Occipital lobe (tissue), 3 donors: ENCODE measurements at places on chromosomes 7 and 10.

DNA sequence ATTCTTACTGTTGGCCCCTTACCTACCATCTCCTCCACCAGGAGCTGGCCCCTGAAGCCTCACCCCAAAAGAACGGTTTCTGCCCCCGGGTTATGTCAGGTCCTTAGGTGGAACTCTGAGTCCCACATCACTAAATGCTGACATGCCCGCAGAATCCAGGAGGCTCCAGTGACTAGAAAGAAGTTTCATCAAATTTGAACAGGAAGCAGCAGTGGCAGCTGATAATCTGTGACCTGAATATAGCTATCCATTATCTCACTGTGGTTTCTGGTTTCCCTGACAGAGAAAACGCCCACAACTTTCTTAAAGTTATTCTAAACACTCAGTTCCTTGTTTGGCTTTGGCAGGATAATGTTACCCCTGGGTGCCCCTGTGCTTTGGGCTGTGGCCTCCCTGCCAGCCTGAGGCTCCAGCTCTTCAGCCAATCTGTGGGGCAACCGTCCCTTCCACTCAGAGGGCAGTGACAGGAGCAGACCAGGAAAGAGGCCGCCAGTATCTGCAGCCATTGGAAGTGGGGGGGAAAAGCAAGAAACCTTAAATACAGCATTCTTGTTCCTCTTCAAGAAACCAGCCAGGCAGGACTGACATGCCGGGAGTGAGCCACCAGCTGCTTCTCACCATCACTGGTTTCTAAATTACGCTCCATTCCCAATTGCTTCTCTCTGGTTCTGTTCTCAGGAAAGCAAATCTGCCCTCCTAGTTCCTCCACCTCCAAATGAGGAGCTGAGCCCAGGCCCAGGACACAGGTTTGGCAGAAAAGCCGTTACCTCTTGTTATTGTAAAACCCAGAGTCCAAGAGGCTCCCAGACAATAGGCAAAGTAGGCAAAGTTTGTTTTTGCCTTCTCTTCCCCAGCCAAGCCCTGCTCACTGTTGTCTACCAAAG lies 41.2 kb upstream of the VCL start:
- no peak for DNase-seq

DNA sequence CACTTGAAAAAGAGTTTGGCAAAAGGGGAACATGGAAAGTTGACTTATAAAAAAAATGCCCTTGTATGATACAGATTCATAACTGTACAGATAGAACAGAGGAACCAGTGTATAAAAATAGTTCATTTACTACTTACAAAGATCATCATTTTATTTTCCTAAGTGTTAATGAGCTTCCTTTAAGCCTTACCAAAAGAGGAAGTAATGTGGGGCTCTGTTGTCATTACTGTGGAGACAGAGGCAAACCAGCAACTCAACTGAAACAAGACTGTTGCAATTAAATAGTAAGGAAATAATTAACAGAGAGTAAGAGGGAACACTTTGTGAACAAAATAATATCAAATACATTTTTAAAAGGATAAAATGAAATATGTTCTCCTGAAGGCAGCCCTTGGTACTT lies 526.2 kb upstream of the ADARB2 start:
- no peak for DNase-seq

DNA sequence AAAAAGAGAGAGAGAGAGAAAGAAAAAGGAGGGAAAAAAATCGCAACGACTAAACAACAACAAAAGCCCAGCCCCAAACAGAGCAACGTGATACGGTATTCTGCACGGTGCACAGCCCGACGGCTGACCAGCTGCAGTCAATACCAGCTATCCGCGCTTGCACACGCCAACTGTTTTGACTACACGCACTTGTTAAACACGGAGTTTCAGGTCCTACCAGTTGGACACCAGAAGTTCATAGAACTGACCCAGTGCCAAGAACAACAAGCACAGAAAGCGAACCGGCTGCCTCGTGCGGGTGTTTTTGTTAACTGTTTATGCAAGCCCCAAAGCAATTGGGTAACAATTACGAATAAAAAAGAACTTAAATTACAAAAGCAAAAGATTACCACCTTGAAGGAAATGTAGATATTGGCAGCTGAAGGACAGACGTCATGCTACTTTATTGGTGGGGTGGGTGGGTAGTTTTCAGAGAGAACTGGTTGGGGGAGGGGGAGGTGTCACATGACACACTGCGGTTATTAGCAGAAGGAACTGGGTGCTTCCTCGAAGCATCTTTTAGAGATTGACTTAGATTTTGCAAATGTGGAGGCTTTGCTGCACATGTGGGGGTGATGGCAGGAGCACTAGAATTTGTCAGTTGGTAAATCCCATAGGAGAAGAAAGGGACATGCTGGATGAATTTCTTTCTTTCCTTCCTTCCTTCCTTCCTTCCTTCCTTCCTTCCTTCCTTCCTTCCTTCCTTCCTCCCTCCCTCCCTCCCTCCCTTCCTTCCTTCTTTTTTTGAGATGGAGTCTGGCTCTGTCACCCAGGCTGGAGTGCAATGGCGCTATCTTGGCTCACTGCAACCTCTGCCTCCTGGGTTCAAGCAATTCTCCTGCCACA lies 110.6 kb upstream of the EFCAB10 start:
- DNase-seq, result no peak

GRCh38 chr7:69889338-69889975 lies 291.2 kb downstream of the AUTS2 start:
- no peak for DNase-seq

DNA sequence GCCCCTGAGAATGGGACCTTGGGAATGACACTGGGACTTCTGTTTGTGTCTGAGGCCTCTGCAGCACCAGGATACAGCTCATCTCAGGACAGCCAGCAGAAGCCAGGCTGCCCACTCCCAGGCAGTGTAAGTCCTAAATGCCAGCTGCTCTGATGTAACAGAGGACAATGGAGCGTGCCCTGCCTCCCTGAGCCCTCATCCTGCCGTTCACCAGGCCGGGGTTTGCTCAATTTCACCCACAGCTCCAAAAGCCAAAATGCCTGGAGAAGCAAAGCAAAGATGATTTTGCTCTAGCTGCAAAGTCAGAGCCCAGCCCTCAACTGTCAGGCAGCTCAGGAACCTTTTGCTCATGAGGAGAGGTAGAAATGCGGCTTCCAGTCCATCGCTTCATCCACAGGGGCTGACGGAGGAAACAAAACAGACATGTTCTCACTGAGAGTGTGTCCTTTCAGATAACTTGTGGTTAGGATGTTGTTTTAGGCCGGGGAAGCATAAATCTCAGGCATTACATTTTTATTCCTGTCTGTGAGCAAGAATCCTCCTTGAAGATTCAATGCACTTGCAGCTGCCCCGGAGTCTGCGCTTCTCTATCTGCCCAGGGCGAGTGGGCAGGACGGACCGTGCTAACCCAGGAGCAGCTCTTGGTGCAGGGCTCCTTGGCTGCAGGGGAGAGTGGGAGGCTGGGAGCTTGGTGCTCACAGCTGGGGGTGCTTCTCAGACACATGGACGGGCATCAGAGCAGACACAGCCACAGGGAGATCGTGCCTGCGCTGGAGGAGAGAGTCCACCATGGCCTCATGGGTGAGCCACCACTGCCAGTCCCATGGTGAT lies 83.2 kb upstream of the CHST15 start:
- no peak for DNase-seq

DNA sequence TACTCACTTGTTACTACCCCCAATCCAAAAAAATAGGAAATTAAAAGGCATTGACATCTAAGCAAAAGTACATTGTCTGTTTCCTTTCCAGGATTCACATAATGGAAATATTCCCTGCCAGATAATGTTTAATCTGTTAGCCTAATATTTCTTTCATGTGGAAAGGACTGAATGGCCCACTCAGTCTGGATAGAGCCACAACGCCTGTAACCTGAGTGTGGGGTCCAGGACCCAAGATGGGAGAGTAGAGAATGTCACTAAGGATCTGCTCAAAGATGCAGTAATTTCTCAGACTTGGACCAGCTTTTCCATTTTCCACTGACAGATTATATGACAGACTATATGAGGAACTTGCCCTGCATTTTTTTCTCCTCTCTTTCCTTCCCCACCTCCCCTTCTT lies 1088.9 kb downstream of the KCNMA1 start:
- no peak for DNase-seq

- no peak for DNase-seq
Observed at GRCh38 chr7:159109653-159110035, 35.0 kb downstream of the VIPR2 start.

DNA sequence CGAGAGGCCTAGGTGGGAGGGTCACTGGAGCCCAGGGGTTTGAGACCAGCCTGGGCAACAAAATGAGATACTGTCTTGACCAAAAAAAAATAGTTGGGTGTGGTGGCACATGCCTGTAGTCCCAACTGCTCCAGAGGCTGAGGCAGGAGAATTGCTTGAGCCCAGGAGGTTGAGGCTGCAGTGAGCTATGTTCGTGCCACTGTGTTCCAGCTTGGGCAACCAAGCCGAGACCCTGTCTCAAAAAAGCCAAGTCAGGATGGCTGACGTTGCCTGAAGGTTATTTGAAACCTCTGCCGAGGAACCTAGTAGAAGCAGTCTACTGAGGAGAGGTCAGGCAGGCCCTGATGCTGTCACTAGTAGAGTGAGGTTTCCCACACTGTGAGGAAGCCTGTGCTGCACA lies 22.8 kb downstream of the DNAJB6 start:
- DNase-seq, result no peak

DNA sequence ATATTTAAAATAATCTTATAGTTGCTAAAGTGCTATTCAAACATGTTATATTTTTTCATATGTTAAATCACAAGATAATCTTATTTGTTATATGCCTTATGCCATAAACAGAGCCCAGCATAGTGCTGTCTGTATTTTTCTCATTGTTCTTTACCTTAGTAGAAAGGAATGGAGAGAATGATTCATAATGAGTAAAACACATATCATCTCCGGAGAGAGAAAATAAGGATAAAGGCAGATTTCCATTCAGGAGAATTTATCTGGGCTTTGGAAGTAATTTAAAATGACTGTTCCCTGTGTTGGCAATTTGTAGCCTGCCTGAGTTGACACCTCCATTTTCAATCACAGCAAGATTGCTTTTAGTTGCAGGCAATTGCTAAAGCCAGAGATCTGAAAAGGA lies 30.2 kb downstream of the CHN2 start:
- DNase-seq, result no peak

GRCh38 chr7:24392774-24393173 lies 108.8 kb downstream of the NPY start:
- DNase-seq, result no peak

- DNase-seq, result no peak
Observed at GRCh38 chr10:87541114-87541513, 36.4 kb downstream of the MINPP1 start.

GRCh38 chr10:73968098-73968521 lies 29.8 kb upstream of the VCL start:
- no peak for DNase-seq

GRCh38 chr10:68233046-68233445 lies 1.1 kb upstream of the ATOH7 start:
- no peak for DNase-seq

DNA sequence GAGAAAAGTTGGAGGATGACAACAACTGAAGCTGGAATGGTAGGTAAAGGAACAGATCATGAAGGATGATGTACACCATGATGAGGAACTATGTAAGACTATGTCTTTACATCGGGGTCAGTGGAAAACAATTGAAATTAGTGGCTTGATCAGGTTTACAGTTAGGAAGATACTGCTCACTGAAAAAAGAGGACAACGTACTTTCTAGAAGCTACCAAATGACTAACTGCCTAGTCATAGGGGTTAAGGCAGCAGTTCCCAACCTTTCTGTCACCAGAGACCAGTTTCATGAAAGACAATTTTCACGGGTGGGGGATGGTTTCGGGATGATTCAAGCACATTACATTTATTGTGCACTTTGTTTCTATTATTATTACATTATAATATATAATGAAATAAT lies 91.6 kb upstream of the ANKRD1 start:
- no peak for DNase-seq

- DNase-seq, result peak; percentile 71
Observed at GRCh38 chr10:124744102-124745050, at the start of gene FAM53B. TSS of gene FAM53B (minus strand) at chr10:124744378. CDS start at chr10:124706713, 37,665 bp downstream.

- no peak for DNase-seq
Observed at GRCh38 chr10:28678687-28679457, 1.6 kb downstream of the BAMBI start.

GRCh38 chr7:138710536-138711385 lies 9.6 kb upstream of the SVOPL start:
- no peak for DNase-seq

GRCh38 chr7:77457779-77458178 lies 41.6 kb upstream of the GSAP start:
- no peak for DNase-seq

DNA sequence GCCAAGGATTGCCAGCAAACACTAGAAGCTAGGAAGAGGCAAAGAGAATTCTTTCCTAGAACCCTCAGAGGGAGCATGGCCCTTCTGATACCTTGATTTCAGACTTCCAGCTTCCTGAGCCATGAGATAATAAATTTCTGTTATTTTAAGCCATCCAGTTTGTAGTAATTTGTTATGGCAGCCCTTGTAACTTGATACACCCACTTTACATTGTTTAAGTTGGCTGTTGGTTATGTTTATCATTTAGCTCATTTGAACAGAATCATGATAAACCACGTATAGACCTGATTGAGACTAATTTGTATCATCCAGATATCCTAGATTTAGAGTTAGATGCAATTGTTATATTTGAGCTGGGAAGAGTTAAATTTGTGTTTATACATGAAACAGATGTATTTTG lies 9.4 kb upstream of the TES start:
- DNase-seq, result no peak

DNA sequence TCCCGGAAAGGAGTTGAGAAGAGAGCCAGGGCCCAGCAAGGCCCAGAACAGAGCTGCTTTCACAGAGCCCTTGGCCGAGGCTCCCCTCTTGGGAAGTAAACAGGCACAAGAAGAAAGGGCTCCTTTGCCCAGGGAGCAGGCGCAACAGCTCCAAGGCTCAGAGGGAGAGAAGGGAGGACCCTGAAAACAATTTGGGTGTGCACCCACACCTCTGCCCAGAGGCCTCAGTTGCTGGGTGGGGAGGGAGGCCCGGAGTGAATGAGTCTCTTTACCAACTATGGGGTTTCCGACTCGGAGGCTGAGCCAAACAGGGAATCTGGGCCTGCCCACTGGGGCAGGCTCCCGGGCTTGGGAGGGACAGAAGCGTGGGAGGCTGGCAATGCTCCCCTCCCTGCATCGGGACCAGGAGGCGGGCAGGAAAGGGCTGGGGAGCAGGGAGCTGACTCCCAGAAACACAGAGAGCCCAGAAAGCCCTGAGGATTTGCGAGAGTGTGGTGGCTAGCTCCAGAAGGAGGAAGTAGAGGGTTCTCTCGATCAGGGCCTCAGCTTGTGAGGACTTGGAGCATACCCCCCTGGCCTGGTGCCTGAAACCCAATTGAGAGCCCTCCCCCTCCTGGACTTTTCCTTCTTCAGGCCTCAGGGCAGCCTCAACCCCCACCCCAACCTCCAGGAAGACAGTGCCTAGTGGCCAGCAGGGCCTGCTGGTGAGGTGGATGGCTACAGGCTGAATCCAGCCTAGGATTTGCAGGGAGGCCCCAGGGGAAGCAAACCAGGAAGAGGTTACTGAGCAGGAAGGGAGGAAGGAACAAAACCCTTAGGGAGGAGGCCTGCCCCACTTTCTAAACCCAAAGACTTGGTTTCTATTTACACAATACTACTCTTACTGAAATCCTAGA lies 6.2 kb downstream of the C10orf105 start:
- peak; percentile 67 for DNase-seq

GRCh38 chr7:84502239-84502638 lies 307.6 kb upstream of the SEMA3A start:
- DNase-seq, result no peak
